ENCODE measurements at places on chromosomes 11 and 22.

GRCh38 chr11:94774345-94774744 is 6.2 kb downstream of the AMOTL1 start:
- DNase-seq = no peak

DNA sequence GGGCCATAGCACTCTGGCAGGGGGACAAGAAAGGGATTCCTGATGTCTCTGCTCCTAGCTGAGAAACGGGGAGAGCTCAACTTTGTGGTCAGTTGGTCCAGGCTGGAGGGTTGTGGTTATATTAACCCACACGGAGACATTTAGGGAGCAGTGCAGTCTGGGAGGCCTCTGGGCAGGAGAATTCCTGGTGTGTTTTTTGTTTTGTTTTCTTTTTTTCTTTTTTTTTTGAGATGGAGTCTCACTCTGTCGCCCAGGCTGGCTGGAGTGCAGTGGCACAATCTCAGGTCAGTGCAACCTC is 88.0 kb upstream of the SHISAL1 start:
- no peak for DNase-seq

GRCh38 chr11:102116453-102117205 is 6.4 kb downstream of the YAP1 start:
- no peak for DNase-seq

GRCh38 chr11:88810420-88811097 is 255.2 kb downstream of the GRM5 start:
- no peak for DNase-seq

GRCh38 chr22:36136475-36136874 is 24.1 kb downstream of the APOL3 start:
- DNase-seq = no peak

DNA sequence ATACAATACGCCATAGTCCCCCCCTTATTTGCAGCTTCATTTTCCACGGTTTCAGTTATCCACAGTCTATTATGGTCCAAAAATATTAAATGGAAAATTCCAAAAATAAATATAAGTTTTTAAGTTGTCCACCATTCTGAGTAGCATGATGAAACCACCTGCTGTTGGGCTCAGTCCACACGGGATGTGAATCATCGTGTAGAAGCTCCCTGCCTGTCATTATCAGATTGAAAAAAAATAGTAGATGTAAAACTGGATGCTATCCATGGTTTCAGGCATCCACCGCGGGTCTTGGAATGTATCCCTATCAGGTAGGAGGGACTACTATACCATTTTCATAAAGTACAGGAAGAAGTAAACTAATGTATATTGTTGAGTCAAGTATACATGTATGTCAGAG is 127.4 kb downstream of the TTC17 start:
- DNase-seq = no peak

DNA sequence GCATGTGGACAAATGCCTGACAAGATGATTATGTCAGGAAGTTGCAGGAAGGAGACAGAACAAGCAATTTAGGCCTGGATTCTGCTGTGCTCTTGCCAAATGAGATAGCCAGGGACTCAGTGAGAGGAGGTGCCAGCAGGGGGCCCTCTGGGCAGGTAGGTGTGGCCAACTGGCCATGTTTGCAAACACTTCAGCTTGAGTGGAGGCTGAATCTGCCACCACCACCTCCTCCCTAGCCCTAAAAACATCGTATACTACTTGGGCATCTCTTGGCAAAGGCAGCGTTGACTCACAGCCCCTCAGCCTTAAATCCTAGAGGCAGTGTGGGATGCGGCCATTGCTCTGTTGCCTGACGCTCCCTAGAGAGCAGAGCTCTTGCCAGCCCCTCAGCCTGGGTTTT is 95.1 kb upstream of the PLET1 start:
- DNase-seq = peak; percentile 32

DNA sequence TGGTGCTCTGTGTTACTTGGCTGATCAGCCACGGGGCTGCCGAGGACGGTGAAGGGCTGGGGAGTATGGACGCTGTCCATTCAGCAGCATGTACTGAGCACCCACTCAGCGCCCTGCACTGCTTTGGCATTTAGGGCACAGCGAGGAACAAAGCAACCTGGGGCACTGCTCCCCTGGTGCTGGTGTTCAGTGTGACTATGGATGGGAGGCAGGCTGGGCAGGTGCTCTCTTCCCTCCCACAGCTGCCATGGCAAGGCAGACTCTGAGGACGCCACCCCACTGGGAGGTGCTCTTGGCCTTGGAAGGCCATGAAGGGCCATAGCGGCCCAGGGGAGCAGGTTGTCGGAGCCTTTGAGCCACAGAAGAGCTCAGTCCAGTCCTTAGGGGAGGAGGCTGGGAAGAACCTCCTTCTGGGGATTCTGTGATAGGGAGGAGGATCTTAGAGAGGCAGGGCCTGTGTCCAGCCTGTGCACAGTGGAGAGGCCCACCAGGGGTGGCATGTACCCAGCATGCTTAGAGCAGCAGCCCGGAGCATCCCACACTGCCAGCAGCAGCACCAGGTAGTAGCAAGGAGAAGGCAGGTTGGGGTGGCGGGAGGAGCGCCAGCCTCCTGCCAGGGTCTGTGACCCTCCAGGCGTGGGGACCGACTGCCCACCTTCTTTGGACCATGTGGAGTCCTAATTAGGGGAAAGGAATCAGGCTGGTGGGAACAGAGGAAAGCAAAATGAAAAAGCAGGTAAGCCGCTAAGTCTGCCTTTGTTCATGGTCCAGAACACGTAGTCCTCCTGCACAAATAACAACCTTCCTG is 141.8 kb downstream of the MPPED1 start:
- DNase-seq = no peak

- peak; percentile 48 for DNase-seq
These were observed 24.2 kb downstream of the A4GALT start for GRCh38 chr22:42696331-42696967.

DNA sequence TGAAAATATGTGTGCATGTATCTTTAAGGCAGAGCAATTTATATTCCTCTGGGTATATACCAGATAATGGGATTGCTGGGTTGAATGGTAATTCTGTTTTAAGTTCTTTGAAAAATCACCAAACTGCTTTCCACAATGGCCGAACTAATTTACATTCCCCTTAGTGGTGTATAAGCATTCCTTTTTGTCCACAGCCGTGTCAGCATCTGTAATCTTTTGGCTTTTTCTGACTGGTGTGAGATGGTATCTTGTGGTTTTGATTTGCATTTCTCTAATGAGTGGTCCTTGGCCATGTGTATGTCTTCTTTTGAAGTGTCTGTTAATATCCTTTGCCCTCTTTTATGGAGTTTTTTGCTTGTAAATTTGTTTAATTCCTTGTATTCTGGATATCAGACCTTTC is 24.3 kb downstream of the CCDC15 start:
- DNase-seq = no peak

- no peak for DNase-seq
These were observed 44.5 kb downstream of the SLC22A24 start for GRCh38 chr11:63099555-63099954.

DNA sequence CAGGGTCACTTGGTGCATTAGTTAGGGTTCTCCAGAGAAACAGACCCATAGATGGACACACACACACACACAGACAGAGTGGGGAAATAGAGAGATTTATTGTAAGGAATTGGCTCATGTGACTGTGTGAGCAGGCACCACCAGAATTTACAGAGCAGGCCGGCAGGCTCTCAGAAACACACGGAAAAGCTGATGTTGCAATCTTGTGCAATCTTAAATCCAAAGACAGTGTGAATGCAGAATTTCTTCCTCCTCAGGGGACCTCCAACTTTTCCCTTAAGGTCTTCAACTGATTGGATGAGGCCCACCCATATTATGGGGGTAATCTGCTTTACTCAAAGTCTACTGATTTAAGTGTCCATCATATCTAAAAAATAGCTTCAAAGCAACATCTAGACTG is 49.8 kb downstream of the APIP start:
- DNase-seq = no peak

DNA sequence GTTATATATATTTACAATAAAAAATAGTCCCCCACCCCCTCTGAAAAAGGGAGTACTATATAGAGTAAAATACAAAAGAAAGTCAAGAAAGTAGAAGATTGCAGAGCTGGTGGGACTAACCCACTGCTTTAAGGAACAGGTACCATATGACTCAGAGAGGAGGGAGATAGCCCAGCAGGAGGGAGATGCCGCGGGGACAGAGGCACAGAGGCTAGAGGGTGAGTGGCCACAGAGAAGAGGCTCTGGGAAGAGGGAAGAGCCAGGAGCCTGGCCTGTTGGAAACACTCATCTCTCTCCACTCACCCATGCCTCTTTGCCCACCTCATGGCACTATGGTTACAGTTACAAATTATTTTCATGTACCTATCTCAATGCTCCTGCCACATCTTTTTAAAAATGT is 53.6 kb upstream of the LYVE1 start:
- DNase-seq = no peak

- DNase-seq = no peak
These were observed 232.9 kb downstream of the ETS1 start for GRCh38 chr11:128354476-128354875.

- DNase-seq = no peak
These were observed 125.8 kb downstream of the DDX10 start for GRCh38 chr11:108790501-108791299.

DNA sequence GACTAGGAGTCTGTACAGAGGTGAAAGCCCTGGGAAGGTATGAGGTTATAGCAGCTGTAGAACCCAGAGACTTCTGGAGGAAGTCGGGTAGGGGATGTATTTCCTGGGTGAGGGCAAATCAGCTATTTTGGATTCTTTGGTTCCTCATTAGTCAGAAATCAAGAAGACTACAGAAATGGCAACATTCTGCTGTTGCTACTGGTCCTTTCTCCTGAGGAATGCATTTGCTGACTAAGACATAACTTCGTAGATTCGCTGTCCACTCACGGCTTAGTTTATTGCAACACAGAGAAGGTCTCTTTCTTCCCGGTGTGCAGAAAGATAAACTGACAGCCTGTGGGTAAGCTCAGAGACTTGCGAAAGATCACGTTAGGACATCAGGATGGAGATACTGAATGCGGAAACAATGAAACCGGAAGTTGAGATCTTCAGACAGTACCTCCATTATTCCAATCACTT is 25.3 kb upstream of the SESN3 start:
- DNase-seq = no peak

DNA sequence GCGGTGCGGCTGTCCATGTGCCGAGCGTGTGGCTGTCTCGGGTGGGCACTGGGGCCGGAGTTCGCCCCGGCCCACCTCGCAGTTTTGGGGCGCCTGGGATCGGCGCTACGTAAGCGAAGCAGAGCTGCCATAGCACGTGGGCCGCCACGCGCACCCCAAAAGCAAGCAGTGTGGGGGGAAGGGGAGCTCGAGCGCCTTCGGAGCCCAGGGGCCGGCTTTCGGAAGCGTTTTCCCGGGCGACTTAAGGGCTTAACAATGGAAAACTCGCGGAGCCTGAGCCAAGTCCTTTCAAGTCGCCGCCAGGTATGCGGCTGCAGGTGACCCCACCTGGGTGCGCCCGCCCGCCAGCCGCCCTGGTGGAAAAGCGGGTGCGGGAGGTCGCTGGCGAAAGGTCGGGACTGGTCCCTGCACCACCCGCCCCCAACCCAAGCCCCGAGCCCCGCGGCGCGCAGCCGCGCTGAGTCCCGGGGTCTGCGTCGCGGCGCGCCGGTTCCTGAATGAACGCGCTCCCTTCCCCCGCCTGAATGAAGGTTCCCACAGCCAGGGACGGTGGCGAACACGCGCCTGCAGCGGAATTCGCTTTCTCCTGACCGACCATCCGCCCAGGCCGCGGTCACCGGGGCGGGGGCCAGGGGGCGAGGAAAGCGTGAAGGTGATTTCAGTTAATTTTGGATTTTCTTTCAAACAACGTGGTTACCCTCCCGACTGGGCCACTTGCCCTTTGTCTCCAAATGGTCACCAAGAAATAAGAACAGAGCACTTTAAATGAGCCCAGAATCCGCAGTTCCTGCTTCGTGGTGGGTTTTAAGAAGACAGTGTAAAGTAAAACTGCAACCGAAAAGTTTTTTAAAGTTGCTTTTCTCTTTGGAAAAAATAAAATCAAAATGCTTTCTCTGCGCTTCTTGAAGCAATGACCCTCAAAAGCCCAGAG is 2.8 kb upstream of the CCND1 start:
- DNase-seq = peak; percentile 82

DNA sequence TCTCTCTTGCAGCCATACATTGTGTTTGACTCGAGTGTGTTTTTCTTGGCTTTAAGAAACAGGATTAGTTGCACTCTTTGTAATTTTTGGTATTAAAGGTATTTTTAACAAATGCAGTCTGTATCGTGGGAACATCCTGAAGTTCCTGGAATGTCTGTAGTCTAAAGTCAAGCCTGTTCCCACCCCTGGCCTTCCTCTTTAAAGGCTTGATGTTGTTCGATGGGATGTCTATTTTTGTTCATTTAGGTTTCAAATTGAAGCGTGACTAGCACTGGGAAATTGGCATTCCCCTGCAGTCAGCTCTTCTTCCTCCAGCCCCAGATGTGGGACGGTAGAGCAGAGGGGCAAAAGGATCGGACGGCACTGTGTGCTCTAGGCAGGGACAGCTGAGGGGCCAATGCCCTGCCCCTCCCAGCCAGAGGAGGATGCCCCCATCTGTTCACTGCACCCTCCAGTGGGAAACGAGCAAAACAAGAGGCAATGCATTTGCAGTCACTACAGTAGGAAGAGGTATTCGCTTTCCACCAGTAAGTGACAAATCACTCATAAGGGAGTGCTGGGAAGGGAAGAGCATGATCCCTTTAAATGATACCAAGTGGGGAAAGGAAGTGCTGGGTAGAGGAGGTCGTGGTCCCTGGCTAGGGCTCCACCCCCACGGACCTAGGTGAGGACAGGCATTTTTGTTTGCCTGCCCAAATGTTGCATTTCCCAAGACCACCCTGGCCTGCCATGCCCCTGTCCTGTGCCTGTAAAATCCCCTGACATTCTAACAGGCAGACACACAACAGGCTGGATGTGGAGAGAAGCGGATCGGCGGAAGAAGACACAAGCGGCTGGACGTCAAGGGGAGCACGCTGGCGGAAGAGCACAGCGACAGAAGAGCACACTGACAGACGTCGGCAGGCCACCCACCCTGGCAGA is 47.4 kb upstream of the SEPTIN5 start:
- no peak for DNase-seq

DNA sequence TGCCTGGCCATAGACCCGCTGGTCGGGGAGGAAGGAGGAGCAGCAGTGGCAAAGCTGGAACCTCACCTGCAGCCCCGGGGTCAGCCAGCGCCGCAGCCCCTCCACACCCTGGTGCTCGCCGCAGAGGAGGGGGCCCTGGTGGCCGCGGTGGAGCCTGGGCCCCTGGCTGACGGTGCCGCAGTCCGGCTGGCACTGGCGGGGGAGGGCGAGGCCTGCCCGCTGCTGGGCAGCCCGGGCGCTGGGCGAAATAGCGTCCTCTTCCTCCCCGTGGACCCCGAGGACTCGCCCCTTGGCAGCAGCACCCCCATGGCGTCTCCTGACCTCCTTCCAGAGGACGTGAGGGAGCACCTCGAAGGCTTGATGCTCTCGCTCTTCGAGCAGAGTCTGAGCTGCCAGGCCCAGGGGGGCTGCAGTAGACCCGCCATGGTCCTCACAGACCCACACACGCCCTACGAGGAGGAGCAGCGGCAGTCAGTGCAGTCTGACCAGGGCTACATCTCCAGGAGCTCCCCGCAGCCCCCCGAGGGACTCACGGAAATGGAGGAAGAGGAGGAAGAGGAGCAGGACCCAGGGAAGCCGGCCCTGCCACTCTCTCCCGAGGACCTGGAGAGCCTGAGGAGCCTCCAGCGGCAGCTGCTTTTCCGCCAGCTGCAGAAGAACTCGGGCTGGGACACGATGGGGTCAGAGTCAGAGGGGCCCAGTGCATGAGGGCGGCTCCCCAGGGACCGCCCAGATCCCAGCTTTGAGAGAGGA is 11.9 kb downstream of the TMEM121B start:
- DNase-seq = no peak
